Camera-type eye (tissue), 1 donor: ENCODE measurements at places on chromosomes 2 and 18. TPM values are rescaled to one million over a fixed set of nuclear protein-coding genes. Genes with fewer than 3 reads are reported as not detected.

Gene POTEC
- not detected for total RNA-seq

Gene OR6B2
- total RNA-seq, result not detected

Gene SP110
- 15.7 TPM for total RNA-seq

Gene DYNAP
- total RNA-seq, result not detected

Gene ZNF514
- 38.0 TPM for total RNA-seq

Gene STPG4
- total RNA-seq, result not detected

Gene GKN2
- not detected for total RNA-seq

Gene AMER3
- 11.8 TPM for total RNA-seq

Gene GYPC
- 29.0 TPM for total RNA-seq

Gene LRRTM1
- total RNA-seq, result 2.0 TPM
